NCI-H1436 (cell line): ENCODE measurements at places on chromosomes 2 and 18.

- no peak for DNase-seq
These were observed 198.7 kb downstream of the CYP26B1 start for GRCh38 chr2:71948781-71949536.

DNA sequence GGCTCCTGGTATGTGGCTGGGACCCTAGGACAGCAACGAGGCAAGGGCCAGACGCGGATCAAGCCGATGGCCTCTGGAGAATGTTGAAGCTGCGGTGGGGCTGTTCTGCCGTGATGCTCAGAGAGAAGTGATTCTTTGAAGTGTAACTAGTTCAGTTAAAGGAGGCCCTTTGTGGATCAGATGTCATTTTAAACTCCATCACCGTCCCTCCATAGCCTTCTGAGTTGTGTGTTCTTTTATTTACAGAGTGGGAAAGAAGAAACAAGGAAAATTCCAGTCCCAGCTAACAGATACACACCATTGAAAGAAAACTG, 403 bp downstream of the PNO1 start:
- DNase-seq = no peak

DNA sequence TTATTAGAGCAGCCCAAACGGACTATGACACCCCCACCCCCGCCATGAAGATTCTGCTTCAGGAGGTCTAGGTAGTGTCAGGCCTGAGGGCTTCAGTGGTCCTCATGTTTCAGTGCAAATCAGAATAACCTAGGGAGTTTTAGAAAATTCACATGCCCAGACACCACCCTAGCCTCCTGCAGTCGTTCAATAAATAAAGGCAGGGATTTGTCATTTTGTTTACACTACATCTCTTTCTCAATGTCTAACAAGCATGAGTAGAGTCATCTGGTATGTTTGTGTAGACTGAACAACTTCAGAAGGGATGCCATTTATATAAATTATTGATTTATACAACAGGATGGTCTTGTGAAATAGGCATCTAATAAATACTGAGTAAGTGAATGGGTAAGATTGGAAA, 112.1 kb upstream of the SERPINE2 start:
- no peak for DNase-seq

DNA sequence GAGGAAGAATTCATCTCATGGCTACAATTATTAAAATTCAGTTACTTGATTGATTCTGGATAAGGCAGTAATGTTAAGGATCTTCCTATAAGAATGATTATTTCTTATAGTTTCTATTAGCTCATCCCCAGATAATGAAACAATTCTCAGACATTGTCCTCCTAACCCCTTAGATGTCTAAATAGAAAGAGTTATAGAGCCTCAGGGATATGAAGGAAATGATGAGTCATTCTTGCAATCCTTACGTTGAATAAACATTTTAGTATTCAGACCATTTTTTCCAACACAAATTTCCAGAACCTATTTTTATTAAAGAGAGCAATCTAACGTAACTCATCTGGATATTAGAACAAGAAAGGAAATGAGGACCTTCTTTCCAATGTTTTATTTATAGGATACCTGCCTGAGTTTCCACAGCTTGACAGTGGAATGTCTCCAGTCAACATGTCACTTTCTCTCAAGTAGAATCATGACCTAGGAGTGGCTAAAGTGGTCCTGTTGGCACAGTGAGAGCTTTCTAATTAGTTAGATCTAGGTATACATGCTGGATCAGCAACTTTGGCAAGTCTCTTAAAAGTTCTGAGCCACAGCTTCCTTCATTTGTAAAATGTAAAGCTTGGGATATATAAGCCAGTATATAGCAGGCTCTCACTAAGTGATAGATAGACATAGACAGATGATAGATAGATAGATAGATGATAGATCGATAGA, 88.0 kb upstream of the RAB27B start:
- DNase-seq = no peak

- no peak for DNase-seq
These were observed 202.7 kb downstream of the NYAP2 start for GRCh38 chr2:225602205-225602604.

DNA sequence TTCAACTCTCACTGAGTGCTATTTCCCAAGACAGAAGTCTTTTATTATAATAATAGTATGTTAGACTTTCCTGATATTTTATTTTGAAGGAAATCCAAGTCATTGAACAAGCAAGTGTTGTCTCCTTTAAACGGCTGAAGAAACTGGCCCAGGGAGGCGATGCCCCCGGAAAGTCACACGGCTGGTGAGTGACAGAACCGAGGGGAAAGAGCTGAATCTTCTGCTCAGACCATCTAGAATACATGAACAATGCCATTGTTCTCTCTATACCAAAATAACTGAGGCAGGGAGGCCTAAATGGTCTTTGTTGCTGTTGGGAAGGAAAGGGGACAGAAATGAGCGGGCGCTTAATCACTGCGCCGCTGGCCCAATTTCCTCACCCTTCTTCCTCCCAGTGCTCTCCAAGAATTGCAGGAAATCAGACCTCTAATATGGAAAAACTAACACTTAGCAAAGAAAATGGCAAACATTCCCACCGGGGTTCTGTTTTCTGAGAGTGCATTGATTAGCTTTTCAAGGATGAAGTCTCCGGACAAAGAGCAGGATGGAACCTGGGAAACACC, 101.5 kb downstream of the KLF7 start:
- no peak for DNase-seq

GRCh38 chr2:191748528-191749180, 70.7 kb downstream of the NABP1 start:
- no peak for DNase-seq

- DNase-seq = peak; percentile 59
These were observed 57.5 kb downstream of the PAX3 start for GRCh38 chr2:222241128-222241870.

- DNase-seq = no peak
These were observed 179.0 kb downstream of the TRABD2A start for GRCh38 chr2:84701880-84702279.

DNA sequence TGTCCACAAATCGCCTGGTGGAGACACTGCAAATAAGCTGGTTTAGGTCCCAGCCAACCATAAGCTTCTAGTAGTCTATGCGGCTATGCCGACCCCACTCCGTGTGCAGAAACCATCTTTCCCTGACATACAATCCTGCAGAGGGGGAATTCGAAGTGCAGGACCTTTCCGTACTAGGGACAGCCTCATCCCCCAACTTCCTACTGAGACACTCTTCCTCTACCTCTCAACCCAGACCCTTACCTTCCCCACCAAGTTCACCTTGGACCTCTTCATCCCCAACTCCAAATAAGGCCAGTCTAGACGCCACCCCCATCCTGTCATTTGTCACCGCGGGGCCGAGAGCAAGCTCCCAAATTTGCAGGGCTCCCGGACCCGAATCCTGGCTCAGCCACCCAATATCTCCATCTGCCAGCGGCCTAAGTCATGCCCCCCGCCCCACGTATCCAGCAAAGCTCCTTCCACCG, 496 bp downstream of the SUCLG1 start:
- no peak for DNase-seq

GRCh38 chr2:58973811-58974281, 732.7 kb upstream of the FANCL start:
- no peak for DNase-seq

DNA sequence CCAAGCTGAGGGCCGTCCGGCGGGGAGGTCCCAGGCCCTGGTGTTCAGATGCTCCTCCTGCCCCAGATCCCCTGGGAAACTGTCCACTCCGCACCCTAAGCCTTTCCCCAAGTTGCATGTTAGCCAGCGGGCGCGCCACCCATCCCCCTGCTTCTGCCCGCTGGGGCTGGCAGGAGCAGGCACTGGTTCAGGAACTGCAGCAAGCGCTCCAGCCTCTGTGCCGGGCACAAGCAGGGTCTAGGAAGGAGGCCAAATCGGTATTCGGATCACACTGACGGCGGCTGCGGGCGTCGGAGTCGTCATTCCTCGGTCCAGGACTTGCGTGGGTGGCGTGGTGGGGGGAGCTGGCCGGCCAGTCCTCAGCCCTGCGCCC, 53.7 kb downstream of the FAM168B start:
- DNase-seq = no peak

DNA sequence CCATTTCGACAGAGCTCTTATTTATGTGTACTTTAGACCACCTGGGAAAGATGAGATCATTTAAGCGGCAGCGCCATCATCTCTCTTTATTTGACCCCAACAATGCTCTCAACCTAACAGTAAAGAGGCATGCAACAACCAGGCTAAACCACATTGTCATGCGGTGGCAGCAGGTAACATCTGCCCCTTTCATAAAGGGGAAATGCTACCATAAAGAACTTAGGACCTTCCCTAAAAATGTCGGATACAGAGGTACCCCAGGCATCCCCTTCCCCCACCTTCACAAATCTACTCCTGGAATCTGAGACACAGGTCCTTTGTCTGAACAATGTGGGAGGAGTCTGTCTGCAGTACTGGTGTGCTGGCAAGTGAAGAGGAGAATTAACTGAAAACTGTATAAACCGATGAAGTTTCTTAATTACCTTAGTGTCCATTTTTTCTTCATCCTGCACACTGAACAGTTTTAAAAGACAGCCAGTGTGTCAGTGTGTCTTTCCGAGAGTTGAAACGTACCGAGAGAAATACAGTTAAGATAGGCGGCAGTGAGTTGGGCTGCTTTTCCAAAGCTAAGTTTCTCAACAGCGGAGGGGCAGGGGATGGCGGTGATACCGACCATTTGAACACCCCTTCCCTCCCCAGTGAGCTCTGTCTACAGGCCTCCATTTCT, 1.9 kb downstream of the MEX3C start:
- peak; percentile 31 for DNase-seq

DNA sequence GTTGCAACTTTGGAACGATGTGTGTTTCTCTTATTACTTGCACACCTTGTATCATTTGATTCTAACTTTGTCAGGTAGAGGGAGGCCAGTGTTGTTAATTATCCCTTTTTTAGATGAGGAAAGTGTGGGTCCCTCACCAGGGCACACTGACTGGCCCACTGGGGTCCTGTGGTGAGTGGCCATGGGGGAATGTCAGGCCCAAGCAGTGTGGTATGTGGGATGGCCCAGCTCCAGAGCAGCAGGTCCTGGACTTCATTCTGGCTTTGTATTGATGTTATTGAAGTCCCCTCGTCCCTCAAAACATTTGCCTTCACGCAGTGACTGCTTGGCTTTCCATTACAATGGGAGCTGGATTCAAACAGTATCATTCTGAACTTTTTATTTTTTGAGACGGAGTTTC, 11.7 kb downstream of the NCK2 start:
- no peak for DNase-seq

- DNase-seq = no peak
These were observed 627 bp upstream of the GALR1 start for GRCh38 chr18:77248873-77249568.

DNA sequence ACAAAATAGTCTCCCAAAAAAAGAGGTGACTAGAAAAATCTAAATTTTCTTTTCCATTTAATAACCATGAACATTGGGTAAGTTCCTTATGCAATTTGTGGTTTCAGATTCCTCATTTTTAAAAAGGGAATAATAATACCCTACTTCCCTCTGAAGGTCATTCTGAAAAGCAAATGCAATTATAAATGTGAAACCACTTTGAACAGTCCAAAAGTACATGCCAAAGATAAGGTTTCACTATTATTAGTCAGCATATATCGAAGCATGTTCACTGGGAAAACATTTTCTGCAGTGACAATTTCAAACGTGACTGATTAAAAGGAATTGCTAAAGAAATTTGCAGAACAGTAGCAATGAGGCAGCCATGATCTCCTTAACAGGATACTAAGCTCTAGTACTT, 100.1 kb upstream of the RNF152 start:
- DNase-seq = no peak

- no peak for DNase-seq
These were observed 228.6 kb upstream of the PXDN start for GRCh38 chr2:1972948-1973347.

DNA sequence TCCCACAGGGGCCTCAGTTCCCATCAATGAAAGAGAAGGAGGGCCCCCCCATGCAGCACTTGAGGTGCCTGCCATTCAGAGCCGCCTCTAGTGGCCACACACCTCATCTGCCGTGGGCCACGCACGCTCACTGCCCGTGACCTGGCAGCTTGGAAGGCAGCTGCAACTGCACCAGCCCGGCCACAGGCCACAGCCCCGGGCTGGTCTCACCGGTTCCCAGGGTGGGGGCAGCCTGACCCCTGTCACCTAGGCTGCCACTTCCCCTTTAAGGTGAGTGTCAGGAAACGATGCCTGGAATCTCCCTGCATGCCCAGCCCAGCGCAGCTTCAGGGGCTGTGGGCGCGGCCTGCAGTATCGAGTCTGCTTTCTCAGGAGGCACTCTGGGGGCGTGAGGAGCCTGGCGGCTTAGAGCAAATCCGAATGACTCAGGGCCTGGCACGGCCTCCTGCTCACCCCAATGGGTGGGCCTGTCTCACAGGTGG, 2.6 kb downstream of the MAB21L4 start:
- DNase-seq = peak; percentile 12

DNA sequence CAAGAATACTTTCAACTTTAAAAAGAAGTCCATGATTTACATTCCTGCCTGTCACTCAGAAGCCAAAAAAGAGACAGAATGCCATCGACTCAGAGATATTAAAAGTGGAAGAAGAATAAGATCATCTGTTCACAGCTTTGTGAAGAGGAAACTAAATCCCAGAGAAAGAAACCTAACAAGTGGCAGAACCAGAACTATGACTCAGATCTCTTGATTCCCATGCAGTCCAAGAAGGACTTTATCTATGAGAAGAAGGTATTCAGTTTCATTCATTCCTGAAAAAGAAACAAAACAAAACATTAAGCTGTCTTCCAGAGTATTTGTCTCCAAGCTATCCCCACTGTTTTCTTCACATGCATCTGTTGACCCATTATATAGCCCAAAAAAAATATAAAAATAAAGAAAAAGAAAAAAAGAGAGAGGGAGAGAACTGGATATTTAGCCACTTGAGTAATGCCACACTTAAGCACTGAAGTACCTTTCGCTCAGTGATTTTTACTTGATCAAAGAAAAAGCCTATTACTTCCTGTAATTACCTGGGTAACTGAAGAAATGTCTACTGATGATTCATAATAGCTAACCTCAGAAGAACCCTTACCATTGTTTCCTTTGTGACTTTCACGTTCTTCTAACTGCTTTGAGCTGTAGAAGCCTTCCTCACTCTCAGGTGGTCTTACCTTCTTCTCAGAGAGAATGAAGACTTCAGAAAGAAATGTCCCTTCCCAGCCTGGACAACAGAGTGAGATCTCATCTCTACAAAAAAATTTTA, 17.7 kb upstream of the AKAIN1 start:
- DNase-seq = no peak

- no peak for DNase-seq
These were observed 129.2 kb downstream of the BCL11A start for GRCh38 chr2:60424233-60424632.
